Stimulated activated CD4-positive, alpha-beta T cell treated with anti-CD3 and anti-CD28 coated beads, Interleukin-12 subunit alpha, Interleukin-12 subunit beta, amount 100 ng/mL, for 24 hours (primary cell): ENCODE measurements at places on chromosomes 4 and X.

DNA sequence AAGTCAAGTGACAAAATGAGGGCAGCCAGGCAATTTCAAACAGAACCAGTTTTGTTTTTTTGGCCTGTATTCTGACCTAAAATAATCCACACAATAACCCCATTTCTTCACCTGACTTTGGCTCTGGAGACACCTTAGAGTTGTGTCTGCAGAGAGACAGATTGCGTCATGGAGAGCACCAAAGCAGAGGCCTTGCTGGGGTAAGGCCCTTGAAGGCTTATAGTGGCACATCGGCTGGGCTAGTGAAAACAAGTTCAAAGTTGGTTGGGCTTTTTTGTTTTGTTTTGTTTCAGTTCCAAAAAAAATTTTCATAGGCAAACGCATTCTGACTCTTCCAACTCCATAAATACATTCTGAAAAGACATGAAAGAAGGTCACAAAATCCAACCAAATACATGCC is 34.4 kb downstream of the PARM1 start:
- no peak for DNase-seq

- no peak for DNase-seq
These were observed 100.7 kb downstream of the PTTG2 start for GRCh38 chr4:38060829-38061431.

- DNase-seq: no peak
These were observed 545.0 kb downstream of the GBA3 start for GRCh38 chr4:23237771-23238170.

- no peak for DNase-seq
These were observed 81.7 kb downstream of the HS6ST2 start for GRCh38 chrX:132876523-132877338.

- no peak for DNase-seq
These were observed 40.5 kb downstream of the ANXA5 start for GRCh38 chr4:121656269-121656641.

- peak; percentile 60 for DNase-seq
These were observed 2.1 kb upstream of the APBB2 start for GRCh38 chr4:41216294-41217019.

DNA sequence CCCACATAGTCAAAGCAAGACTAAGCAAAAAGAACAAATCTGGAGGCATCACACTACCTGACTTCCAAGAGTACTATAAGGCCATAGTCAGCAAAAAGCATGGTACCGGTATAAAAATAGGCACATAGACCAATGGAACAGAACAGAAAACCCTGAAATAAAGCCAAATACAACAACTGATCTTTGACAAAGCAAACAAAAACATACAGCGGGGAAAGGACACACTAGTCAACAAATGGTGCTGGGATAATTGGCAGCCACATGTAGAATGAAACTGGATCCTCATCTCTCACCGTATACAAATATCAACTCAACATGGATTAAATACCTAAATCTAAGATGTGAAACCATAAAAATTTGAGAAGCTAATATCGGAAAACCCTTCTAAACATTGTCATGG is 819.3 kb upstream of the FRG1 start:
- DNase-seq: no peak

DNA sequence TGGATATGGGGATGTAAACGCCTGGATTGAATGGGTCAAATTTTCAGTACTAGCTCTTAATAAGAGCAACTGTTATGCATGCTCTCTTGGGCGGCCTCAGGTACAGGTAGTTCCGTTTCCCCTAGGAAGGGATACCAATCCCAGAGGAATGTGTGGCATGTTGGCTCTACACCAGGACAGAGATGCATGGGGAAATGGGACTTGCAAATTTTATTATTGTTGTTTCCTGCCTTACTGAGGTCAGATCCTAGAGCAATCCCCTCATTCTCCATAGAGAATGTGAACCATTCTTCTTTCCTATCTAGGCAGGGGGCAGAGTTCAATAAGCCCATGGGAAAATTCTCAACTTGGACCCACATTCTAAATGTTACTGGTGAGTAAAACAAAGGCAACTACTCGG is 361.8 kb upstream of the FGF16 start:
- DNase-seq: no peak

DNA sequence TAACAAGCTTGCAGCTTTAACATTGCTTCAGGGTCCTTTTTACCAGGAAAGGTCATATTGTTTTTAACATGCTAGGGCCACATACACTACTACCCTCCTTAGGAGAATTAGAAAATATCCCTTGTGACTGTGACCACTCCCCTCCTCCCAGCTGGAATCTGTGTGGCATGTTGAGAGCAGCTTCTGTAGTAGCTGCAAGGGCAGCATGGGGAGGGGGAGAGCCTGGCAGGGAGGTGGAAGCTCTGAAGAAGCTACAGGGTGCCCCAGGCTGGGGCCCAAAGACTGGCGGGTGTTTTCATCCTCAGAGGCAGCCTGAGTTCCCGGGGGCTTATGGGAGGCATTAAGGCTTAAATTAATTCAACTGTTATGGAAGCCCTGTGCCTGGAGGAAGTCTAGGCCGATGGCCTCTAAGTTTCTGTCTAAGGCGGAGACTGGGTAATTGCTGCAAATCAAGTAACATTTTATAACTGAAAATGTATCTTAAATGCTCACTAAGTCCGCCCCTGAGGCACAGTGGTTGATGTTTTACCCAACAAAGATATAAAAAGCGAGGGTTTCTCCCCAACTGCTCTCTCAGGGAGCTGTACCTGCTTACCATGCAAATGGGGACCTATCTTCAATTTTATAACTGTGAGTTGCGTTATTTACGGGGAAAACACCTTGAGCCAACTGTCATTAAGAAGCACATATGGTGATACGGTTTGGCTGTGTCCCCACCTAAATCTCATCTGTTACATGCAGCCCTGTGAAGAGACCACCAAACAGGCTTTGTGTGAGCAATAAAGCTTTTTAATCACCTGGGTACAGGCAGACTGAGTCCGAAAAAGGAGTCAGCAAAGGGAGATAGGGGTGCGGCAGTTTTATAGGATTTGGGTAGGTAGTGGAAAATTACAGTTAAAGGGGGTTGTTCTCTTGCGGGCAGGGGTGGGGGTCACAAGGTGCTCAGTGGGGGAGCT is 37.4 kb upstream of the STS start:
- no peak for DNase-seq

GRCh38 chrX:105662248-105662647 is 160.1 kb upstream of the NRK start:
- no peak for DNase-seq
